Fibroblast of the aortic adventitia (primary cell): ENCODE measurements at places on chromosomes 2 and 18. TPM values are rescaled to one million over a fixed set of nuclear protein-coding genes. Genes with fewer than 3 reads are reported as not detected.
A peak's percentile ranks its signal among the peaks of the same experiment; 100 is the strongest.

SIGLEC15 gene
- 8.4 TPM in 1 of 2 replicates, not detected in the other for total RNA-seq

GRCh38 chr2:60439219-60439974, 114.1 kb downstream of the BCL11A start:
- DNase-seq, result no peak

- DNase-seq, result no peak
Observed at GRCh38 chr2:203869223-203870042, 1.9 kb downstream of the CTLA4 start.

SLC20A1 gene
- total RNA-seq, result 127 and 134 TPM in 2 replicates

DNA sequence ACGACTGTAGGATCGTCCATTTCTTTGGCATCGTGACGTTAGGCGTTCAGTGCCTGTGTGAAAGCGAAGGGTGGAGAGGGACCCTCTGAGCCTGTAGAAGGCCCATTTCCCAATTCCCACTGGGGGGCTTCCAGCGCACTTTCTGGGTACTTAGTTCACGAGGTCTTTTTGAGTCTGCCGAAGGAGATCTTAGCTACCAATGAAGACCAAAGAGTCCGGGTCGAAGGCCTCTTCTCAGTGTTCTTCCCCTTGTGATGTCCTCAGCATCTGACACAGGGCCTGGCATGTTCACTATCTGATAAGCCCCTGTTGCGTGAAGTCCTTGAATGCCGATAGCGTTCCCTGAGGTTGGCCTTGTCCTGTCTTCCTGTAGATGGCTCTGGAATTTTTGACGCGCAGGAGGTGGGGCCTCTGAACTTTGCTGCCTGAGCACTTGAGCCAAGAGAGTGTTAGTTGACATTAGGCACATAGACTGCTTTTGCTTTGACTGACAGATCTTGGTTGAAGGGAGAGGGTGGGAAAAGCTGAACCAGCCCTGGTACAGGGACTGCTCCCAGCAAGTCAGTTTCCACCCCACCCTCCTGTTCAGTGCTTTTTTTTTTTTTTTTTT, 52.8 kb downstream of the LDLRAD4 start:
- no peak for DNase-seq

KCNE4 gene
- total RNA-seq, result 4.1 and 22.2 TPM in 2 replicates

GRCh38 chr2:180699657-180700361, 280.6 kb upstream of the UBE2E3 start:
- no peak for DNase-seq

GRCh38 chr2:142825861-142826260, 51.6 kb upstream of the KYNU start:
- DNase-seq, result peak; percentile 35

DNA sequence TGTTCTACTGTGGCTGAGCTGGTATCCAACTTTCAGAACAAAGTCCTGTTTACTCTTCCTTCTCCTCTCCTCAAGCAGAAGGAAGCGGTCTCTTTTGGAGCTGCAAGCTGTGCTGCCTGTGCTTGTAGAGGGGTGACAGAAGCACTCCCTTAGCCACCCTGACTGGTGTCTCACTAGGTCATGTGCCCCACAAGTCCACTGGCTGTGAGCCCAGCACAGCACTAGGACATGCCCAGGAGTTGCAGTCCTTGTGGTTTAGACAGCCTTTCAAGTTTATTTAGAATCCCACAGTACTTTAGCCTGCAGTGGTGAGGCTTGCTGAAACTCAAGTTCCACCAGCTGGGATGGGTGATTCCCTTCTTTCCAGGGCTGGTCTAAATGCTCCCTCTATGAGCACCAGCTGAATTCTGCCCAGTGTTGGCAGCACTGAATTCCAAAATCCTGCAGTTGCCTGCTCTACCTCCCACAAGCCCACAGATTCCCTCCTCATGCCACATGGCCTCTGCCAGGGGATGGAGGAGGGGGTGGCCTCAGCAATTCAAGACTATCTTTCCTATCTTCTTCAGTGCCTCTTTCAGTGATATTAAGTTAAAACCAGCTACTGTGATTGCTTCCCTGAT, 61.2 kb downstream of the CCDC85A start:
- DNase-seq, result peak; percentile 9

GRCh38 chr2:151422917-151423439, 13.3 kb downstream of the RIF1 start:
- no peak for DNase-seq

DNA sequence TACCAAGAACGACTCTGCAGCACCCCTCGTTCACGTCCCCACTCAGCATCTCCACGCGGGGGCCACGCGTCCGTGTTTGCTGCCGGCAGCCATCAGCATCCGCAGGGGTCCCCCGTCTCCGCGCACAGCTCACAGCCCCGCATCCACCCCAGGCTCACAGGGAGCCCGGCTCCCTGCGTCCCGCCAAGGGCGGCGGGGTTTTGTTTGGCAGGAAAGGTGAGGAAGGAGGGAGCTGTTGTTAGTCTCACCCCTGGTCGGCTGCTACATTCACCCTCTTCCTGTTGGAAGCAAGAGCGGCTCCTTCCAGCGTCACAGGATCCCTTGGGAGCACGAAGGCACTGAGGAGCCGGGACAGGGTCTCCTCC, 131.0 kb upstream of the CTDP1 start:
- DNase-seq, result no peak

PDE11A gene
- not detected in 2 replicates for total RNA-seq

- DNase-seq, result no peak
Observed at GRCh38 chr2:163863073-163863472, 127.3 kb upstream of the FIGN start.

- no peak for DNase-seq
Observed at GRCh38 chr2:103773884-103774283, 1012.1 kb downstream of the TMEM182 start.

GRCh38 chr2:126916744-126917143, 18.1 kb downstream of the TEX51 start:
- no peak for DNase-seq

VWC2L gene
- not detected in 2 replicates for total RNA-seq

- peak; percentile 86 for DNase-seq
Observed at GRCh38 chr18:49768051-49768391, 45.3 kb downstream of the ACAA2 start.

ZC3H8 gene
- 17.4 and 45.1 TPM in 2 replicates for total RNA-seq

- DNase-seq, result no peak
Observed at GRCh38 chr2:181235683-181236459, 221.3 kb upstream of the ITGA4 start.

DNA sequence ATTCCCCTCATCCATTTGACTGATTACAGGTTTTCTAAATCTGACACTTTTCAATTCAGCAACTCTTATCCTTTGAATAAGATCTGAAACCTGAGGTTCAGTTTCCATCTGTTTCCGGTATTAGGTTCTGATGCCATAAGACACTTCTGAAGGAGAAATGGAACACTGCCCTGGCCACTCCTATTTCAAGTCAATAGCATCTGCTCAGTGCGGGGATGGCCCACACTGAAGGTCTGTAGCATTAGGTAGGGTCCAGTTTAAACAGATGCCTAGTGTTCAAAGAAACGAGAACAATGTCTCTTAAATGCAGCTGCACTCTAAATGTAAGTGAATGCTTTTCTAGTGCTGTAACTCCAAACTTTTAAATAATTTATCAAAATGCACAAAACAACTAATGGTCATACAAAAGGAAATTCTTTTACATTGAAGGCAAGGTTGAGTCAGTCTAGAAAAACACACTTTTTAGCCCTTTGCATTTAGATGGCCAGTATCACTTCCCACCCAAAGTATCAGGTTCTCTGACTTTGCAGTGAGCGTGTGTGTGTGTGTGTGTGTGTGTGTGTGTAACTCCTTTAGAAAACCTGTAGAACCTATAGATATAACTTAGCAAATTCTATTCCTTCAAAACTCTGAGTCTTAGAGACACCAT, 78.2 kb downstream of the STK39 start:
- peak; percentile 44 for DNase-seq

- no peak for DNase-seq
Observed at GRCh38 chr2:85435220-85435958, 16.9 kb downstream of the SH2D6 start.

DNA sequence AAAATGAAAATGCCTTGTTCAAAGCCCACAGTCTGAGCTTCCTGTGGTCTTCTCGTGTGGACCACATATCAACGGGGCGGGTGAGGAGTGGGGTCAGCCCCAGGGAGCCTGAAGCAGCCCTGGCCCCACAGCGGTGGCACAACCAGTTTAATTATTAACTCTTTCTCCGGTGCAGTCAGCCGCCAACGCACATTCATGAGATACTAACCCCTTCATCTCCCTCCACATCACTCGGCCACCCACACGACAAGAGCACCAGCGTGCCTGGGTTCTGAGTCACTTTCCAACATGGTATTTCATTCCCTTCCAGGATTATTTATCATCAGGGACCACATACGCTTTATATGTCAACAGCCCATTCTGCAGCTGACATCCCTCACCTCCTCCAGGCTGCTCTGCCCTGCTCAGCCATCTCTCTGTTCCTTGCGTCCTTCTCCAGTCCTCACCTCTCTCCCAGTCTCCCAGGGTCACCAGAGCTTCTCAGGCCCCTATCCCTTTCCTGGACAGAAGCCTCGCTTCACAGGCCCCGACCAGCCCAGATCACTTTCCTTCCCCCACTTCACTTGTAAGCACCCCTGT, 48.0 kb upstream of the ID2 start:
- peak; percentile 76 for DNase-seq

STON1 gene
- 24.6 and 79.9 TPM in 2 replicates for total RNA-seq

DNA sequence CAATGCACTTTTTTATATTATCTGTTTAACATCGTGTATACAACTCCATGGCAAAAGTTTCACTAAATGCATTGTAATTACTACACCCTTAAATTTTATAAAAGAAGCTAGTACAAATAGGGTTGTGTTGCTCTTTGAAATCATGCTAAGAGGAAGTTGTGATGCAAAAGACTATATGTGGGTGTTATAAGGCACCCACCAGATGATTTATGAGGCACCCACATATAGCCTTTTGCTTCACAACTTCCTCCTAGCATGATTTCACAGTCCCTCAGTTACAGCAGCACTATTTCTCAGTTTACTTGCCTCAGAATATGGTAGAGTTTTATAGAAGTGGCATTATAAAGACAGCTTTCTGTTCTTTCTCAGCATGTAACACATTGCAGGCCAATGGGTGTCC, 277.3 kb upstream of the DOK6 start:
- DNase-seq, result no peak

DNA sequence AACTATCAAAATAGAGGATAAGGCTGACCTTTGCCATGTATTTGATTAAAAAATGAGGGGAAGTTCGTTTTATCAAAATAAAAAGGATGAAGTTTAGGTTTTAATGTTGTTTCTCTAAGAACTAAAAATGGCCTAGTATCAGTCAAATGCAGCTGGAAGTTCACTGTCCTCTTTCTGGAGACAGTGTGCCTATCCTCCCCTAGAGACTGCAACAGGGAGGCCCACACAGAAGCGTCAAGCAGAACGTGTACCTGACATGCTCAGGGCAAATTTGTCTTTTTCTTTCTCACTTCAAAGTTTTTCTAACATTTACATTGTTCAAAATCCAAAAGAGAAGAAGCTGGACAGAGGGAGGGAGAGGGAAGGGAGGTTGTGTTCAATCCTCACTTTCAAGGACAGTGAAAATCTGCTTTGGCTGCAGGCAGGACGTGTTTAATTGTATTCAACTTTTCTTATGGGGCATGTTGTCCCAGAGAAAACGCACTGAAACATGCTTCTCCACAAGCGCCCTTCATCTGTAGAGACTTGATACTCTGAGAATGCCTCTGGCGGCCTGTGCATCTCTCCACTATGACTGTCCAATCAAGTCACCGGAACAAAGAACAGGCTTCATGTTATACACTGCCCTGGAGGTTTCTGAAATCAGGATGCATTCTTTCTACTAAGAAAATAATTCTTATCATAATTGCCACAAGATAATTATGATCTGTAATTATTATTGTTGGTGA, 65.1 kb downstream of the FAM210A start:
- no peak for DNase-seq

DNA sequence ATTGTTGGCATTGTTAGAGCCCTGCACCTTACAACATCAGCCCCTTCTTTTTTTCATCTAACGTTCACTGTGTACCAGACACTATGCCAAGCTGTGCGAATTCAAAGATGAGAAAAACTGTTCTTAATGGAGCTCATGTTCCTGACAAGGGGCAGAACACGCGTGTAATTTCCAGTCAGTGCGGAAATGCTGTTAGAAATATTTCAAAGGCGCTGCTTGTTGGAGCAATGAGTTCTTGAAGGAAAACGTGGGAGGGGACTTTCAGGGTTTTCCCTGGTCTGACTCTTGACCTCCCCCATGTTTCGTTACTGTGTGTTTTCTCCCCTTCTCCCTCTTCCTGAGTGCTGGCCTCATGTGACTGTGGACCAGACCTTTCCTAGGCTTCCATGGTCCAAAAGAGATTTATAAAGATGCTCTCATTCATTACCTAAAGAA, 1.5 kb downstream of the MTHFD2 start:
- peak; percentile 38 for DNase-seq
